H4 (cell line): ENCODE measurements at places on chromosomes 3 and 15.

GRCh38 chr3:48226939-48227338 is 3.6 kb downstream of the CAMP start:
- no peak for DNase-seq

- no peak for DNase-seq
Measured at GRCh38 chr3:38070013-38070412, 31.0 kb downstream of the DLEC1 start.

DNA sequence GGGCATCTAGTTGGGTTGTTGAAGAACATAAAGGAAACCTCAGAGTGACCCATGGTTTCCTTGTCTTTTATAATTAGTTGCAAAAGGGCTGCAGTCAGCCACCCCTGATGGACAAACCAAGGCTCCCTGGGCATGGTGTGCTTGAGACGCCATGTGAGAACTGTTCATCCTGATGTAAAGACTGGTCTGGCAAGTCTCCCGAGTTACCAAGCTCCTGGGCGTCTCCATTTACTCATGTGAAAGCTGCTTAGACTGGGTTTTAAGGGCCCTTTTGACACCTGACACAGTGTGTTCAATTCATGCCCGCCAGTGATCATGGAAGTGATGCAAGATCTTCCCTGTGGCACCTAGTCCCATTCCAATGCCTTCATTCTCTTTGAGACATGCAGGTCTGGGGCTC is 49.4 kb downstream of the GRK7 start:
- no peak for DNase-seq

DNA sequence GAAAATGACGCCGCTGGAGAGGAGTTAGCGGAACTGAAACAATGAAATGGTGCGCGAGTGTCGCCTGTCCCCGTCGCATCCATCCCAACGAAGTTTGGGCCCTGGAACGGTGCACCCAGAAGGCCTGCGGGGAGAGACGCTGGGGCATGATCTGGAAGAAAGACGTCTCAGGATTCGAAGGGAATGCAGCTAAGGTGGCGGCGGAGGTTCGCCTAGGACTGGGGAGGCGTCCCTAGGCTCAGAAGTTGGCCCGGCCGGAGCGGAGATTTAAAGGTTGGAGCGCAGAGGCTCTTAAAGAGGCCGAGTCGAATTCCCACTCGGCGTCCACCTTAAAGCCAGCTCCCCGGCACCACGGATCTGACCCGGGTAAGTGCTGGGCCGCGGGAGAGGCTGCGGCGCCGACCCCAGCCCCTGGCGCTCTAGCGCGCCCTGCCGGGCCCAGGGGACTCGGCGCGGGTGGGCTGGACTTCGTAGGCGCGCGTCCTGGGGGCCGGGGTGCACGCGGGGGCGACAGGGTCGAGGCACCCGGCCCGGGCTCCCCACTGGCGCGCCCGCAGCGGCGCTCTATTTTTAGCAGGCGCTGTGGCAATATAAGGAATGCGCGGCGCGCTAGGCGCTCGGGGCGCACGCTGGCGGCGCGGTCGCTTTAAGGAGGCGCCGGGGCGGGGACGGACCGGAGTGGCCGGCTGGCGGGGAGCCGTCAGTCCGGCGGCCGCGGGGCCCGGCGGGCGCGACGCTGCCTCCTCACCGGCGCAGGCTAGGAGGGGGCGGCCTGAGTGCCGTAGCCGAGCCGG is at the start of gene MRAS:
MRAS (plus strand) TSS at position 620 of the 794 bp plus-strand sequence. CDS start 24,305 bp downstream, outside the sequence.
- DNase-seq = peak; percentile 35

DNA sequence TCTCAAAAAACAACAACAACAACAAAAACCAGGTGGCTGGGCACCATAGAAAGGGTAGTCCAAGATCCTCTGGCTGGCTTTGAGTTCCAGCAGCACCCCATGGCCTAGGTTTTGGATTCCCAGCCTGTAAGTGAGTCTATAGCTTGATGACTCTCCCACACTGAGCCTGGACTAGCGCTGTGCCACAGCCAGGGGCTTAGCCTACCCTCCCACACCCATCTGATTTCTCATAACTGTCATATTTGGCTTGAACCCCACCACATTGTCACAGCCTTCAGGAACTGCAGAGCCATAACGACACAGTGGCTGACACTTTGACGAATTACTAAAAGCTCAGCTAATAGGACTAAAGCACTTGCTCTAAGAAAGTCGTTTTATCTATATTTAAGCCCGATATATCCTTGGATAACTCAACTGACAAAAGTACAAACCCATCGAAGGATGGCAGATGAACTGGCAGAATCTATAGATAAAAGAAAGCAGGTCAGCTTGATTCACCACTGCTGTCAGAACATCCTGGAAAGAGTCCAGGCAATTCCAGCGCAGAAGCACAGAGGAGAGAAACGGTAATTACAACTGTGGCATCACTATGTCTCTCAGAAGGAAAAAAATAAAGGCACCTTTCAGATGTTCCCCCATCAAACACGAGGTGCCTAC is 62.1 kb downstream of the HOMER2 start:
- DNase-seq = no peak

- DNase-seq = no peak
Measured at GRCh38 chr3:63064209-63064755, 189.1 kb upstream of the CADPS start.

DNA sequence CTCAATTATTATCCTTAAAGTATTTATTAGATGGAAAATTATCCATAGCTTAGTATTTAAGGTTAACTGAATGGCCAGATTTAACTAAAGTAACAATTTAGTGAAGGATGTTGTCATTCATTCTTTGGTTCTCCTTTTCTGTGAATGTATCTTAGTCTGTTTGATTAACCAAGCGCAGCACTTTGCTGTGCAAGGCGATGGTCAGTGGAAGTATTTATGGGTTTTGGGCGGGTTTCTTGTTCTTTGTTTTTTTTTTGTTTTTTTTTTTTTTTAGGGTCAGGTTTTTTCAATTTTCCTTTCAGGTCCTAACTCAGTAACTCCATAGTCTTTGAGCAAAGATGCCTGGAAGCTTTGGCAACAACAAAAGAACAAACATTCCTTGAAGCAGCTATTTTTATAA is 328.8 kb downstream of the PTPRG start:
- DNase-seq = no peak

DNA sequence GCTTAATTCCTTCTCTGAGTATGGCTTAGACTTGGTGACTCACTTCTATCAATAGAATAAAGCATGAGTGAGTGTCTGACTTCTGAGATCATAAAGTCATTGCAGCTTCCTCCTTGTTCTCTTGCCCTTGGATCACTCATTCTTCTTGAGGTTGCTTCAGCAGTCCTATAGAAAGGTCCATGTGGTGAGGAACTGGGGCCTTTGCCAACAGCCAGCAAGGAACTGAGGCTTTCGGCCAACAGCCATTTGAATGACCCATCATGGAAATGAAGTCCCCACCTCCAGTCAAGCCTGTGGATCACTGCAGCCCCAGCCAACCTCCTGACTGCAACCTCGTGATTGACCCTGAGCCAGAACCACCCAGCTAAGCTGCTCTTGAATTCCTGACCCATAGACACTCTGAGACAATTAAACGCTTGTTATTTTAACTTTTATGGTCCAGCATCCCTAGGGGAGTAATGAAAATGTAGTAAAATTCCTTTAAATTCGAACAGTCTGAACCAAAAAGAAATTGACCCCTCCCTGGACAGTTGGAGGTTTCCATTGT is 84.5 kb downstream of the WDR76 start:
- peak; percentile 32 for DNase-seq

- DNase-seq = no peak
Measured at GRCh38 chr3:179513862-179514261, 48.9 kb upstream of the ACTL6A start.

- DNase-seq = no peak
Measured at GRCh38 chr3:194245975-194246561, 105.1 kb downstream of the CPN2 start.
